ENCODE measurements at places on chromosomes 2 and 18. TPM values are rescaled to one million over a fixed set of nuclear protein-coding genes. Genes with fewer than 3 reads are reported as not detected.

The DSC2 gene
- 3.4 TPM for polyA plus RNA-seq

The ANKAR gene
- polyA plus RNA-seq: 1.9 TPM

- no peak for DNase-seq
Measured at GRCh38 chr18:21359746-21360145, 117.7 kb downstream of the GREB1L start.

The CSRNP3 gene
- 0.03 TPM for polyA plus RNA-seq

The PTPRN gene
- 0.20 TPM for polyA plus RNA-seq

GRCh38 chr18:50644146-50644545 lies 84.3 kb downstream of the MAPK4 start:
- DNase-seq: no peak

The KCNG2 gene
- not detected for polyA plus RNA-seq

The MEP1B gene
- polyA plus RNA-seq: not detected

DNA sequence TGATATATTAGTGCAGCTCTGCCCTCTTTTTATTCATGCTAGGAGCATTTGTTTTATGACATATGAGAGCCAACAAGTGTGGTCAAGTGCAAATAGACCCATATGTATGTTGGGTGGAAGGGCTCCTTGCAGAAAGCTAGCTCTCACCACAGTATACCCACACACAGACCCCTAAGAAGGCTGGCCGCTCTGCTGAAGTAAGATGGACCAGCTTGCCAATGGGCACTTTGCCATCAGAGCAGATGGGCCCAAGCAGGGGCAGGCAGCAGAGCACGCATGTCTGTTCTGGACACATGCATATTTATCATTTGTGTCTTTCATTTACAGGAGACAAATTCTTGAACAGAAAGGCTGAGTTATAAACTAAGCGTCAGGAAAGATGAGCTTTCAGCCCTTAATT lies 187.5 kb upstream of the DTNA start:
- no peak for DNase-seq

The LIMS3 gene
- polyA plus RNA-seq: 0.40 TPM
